ENCODE measurements at places on chromosomes 4 and X.
A peak's percentile ranks its signal among the peaks of the same experiment; 100 is the strongest.

GRCh38 chr4:21470535-21470934 is 478.0 kb downstream of the KCNIP4 start:
- peak; percentile 54 for DNase-seq

DNA sequence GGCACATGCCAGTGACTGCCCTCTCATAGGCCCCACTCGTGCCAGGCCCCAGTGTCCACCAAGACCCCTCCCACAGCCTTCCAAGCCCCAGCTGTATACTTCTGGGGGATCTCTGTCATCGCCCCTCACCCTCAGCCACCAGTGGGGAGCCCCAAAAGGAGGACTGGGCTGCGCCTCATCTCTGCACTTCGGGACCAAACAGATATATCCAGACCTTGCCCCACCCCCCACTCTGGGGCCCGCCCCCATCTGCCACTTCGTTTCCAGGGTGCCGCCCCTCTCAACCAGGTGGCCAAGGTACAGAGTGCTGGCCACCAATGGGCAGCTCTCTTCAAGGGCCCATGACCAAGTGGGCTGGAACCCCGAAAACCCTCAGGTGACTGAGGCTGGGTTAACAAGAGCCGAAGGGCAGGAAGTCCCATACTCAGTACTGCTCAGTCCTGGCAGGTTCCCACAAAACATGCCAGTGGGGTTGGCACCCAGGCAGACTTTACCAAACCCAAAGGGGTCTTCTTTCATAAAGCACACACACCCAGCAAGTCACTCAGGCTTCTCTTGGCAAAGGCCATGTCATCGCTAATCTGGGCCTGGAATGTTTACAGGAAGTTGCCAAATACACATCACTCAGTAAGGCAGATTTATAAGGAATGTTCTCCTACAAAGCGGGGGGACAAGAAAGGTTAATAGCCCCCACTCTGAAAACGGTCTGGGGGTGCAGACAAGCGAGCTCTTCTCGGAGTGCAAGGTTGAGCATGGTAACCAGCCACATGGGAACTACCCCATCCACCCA is 4.4 kb downstream of the ZFYVE28 start:
- DNase-seq = peak; percentile 41

GRCh38 chrX:20042221-20042620 is 51.4 kb upstream of the BCLAF3 start:
- peak; percentile 7 for DNase-seq

DNA sequence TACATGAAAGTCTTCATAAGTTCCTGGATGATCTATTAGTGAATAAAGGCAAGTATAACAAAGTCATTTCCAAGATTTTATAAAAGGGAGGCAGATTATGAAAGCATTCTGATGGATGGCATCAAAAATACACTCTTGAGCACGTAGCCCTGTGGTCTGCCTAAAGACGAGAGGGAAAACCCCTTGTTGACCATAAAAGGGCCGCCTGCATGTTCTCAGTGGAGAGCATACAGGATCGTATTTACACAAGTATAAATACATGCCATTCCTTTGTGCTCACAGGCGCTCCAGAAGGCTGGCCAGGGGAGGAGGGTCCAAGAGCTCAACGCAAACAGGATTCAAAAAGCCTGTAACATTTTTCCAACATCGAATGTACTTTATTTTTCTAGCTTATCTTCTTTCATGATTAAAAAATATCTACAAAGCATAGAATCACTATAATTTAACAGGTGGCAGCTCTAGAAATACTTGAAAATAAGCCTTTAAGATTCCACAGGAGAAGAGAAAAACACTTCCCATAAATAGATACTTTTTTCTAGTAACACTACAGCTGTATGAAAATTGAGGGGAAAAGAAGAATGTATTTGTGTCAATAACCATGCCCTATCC is 29.6 kb downstream of the PDGFC start:
- DNase-seq = peak; percentile 87

DNA sequence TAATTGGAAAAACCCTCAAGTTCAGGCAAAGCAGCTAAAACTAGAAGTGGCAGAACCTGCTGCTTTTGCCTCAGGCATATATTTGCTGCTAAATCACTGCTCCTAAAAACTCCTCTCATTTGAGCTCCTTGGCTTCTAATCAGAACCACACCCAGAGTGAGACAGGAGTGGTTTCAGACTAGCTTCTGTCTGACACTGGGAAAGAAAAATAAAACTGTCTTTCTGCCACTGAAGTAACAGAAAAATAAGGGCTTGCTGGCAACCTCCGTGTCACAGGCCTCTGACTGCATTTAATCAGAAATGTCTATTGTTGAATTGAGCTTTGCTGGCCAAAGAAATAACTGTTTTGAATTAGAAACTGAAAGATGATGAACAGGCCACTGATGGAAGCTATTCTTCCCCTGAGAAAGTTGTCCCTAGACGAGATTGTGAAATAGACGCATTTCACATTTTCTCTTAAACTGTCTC is 52.1 kb upstream of the RAP2C start:
- DNase-seq = peak; percentile 42

DNA sequence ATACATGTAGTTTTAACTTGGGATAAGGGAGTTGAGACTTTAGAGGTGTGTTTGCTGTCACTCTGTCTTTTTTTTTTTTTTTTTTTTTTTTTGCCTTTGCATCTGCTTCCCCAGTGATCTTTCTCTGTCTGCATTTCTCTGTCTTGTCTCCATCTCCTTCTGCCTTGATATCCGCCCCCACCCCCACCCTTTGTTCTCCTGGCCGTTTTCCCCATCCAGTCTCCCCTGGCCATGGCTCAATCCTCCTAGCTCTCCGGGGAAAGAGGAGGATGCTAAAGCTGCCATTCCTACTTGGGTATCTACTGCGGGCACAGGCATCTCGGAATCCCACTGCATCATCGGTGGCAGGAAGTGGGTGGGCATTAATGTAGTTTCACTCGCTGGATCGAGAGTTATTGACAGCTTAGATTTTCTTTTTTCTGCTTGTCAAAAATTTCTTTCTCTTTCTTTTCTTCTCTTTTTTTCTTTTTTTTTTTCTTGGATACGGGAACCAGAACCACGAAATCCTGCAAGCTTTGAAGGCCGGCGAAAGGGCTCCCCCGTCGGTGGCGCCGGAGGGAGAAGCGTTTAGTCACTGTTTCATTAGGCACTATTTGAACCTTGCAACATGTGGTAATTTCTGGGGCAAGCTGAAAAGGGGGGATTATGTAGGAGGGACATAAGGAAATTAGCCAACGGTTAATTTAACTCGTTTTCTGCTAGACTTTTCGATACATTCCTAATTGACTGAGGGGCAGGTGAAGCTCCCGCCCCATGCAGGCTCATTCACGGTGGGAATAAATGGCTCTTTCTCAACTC is 8.2 kb downstream of the GSX2 start:
- no peak for DNase-seq

DNA sequence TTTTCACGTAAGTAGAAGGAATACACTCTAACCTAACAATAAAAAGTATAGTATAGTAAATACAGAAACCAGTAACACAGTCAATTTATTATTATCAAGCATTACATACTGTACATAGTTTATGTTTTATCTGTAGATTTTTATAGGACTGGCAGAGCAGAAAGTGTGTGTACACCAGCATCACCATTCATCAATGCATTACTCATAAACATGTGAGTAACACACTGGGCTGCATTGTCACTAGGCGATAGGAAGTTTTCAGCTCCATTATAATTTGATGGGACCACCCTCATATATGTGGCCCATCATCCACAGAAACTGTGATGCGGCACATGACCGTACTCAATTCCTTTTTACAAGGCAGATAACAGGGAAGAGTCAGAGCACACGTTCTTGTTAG is 137.8 kb upstream of the RBPJ start:
- DNase-seq = peak; percentile 56

GRCh38 chr4:77493829-77494551 is 111.6 kb upstream of the CXCL13 start:
- DNase-seq = peak; percentile 53

- no peak for DNase-seq
These were observed 76.5 kb downstream of the RELL1 start for GRCh38 chr4:37609626-37610025.

DNA sequence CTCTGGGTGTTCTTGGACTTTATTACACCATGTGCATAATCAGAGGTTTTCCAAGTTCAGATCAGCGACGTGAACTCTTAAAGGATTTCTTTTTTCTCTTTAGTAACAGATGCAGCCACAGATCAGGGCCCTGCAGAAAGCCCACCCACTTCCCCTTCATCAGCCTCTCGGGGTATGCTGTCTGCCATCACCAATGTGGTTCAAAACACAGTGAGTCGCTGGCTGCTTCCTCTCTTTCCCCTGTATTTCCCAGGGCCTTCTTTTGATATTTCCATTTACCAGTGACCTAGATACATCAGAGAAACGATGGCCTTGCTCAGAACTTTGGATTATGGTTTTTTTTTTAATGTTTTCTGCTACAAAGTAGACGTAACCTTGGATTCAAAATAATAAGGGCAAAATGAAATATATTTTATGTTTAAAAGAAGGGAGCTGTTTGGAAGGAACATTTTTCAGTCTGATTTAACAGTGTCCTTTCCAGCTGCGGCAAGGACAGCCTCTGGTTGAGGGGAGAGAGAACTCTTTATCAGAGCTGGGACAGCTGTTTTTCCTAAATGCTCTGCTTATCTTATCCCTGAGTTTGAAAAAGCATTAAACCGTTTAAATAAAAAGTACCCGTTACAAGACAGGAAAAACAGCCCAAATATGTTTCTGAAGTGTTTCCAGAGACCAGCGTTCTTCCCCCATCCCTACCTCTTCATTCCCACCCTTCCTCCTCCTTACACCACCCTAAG is 38.2 kb downstream of the FAM114A1 start:
- DNase-seq = no peak

DNA sequence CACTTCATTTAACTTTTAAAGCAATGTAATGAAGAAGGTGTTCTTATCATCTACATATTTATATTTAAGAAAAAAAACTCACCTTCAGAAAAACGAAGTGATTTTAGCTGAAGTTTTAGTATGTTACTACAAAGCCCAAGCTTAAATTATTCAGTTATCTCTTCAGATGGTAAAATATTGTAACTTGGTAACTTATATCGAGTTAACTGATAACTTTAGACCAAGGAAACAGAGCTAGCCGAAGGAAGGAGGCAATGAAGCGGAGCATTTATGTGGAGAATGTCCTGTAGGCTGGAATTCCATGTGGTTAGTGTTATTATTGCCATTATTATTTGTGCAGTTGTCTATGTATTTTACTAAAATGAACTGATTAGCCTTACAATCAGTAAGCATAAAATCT is 1102.1 kb upstream of the LCORL start:
- DNase-seq = no peak

GRCh38 chr4:71608678-71609071 is 175.2 kb downstream of the GC start:
- DNase-seq = no peak

DNA sequence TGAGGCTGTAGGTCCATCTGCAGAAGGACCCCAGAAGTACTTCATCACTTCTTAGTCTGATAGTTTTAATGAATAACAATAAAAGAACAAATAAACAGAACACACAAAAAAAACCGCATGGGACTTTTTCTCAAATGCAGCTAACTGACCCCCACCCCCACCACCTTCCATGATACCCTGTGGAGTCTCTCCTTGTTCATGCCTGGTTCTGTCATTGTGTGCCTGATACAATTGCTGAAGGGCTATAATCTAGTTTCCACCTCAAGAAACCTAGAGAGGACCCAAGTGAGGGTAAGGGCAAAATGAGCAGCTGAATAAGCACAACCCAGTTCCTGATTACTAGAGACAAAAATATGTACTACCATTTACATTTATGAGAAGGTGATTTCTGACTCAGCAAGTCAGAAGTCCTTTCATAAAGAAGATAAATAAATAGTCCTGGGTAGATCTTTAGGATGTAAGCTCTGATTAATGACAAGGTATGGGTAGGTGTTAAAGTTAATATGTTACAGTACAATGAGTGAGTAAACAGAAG is 155.1 kb downstream of the TMA16 start:
- DNase-seq = no peak

GRCh38 chrX:113804291-113804690 is 779.6 kb upstream of the HTR2C start:
- DNase-seq = no peak

DNA sequence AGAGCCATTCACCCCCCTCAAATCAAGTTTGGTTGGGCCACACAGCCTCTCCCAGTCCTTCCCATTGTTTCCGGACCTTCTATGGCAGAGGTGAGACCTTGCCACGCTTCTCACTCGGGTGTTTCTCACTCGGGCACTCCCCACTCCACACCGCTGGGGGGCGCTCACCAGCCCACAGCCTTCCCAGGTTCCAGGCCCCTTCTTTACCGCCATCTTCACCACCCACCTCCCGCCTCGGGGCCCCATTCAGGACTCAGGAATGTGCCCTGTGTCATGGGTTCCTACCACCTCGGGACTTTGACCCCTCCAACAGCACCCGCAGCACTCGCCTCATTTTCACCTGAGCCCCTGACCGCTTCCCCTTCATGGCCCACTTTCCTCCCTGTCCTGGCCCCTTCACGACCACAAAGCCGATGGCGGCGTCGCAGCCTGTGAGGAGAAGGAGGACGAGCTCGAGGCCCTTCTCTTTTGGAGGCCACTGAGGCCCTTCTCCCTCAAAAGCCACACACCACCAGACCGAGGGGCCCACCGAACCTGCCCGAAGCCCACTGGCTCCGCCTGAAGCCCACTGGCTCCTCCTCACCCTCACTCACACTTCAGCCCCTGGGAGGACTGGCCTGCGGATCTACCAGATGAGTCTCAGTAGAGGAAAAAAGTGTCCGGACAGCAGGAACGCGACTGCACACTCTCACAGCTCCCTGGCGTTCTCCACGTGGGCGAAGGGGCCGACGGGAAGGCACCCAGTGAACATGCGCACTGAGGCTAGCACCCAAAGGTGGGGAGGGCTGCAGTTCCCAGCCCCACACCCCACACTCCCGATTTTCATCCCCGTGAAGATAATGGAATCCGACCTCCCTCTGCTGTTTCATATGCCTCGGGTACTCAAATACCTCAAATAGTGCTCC is at the start of gene PAGE1:
TSS of gene PAGE1 (minus strand) at position 709 of the 905 bp plus-strand sequence. CDS start 1,214 bp downstream, outside the sequence.
- DNase-seq = no peak

- DNase-seq = no peak
These were observed 877.1 kb downstream of the RAPGEF2 start for GRCh38 chr4:159979953-159980352.

DNA sequence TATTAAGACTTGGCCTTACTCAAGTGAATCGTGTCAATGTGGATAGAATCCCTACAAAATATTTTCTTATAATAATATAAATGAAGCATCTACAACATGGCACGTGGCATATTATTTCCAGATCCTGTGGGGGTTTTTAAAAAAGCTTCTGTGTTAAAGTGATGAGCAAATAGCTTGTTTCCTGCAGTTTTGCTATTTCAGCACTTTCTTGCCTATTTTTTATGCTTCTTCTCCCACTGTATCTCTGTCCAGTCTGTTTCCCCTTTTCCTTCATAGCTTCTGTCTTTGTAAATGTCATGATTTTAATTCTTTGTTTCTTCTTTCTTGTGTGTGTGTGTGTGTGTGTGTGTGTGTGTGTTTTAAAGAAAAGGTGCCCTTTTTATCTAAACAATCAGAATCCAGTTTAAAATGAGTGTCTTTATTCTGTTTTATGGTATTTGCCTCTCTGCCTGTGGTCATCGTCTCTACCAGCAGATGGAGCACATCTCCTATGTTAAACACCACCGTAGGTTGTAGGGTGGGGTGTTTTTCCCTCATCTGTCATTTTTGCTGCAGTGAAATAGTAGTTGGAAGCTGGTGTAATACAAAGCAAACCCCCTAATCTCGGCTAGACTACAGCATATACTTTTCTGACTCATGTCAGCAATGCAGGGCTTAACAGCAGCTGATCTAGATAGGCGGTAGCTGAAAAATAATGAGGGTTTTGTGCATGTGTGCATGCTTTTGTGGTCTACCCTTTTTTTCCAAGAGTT is 33.1 kb downstream of the FTHL17 start:
- DNase-seq = peak; percentile 20

- no peak for DNase-seq
These were observed 1254.8 kb upstream of the ADGRL3 start for GRCh38 chr4:59945277-59945676.

GRCh38 chr4:76881375-76881774 is 16.6 kb downstream of the SOWAHB start:
- no peak for DNase-seq

Measured in foreskin fibroblast (primary cell).